Activated T-cell treated with anti-CD3 and anti-CD28 coated beads for 48 hours (primary cell): ENCODE measurements at places on chromosomes 7 and 10.

DNA sequence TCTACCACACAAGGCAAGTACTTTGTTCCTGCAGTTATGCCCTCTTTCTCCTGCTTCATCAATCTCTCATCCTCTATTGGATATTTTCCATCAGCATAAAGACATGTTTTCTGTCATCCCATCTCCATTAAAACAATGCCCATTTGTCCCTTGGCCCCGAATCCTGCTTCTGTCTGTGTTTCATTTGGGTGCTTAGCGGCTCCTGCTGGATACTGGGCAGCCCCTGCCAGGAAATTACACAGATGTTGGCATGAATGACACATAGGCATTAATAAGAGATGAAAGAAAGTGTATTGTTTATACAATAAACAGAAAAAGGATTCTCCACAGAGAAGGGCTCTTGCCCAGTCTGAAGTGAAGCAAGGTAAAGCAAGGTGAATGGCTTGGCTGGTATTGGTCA lies 765.3 kb downstream of the REEP3 start:
- no peak for DNase-seq

GRCh38 chr10:64007157-64007556 lies 486.0 kb downstream of the REEP3 start:
- no peak for DNase-seq

GRCh38 chr10:58063861-58064480 lies 203.7 kb downstream of the IPMK start:
- no peak for DNase-seq

DNA sequence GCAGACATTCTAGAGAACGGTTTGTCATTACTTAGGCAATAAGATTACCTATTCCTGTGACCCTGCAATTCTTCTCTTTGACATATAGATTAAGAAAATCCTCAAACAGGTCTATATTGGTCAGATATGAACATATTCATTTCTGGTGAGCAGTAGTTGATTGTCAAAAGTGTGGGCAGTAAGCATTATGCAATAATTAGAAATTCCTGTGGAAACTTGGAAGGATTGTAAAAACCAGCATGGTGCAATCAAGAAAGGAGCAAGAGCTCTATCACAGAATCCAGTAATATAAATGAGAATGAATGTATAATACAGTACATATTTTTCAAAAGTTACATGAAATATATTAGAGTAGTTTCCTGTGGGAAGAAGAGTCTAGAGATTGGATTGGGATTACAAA lies 406.5 kb downstream of the SUGCT start:
- DNase-seq = no peak

DNA sequence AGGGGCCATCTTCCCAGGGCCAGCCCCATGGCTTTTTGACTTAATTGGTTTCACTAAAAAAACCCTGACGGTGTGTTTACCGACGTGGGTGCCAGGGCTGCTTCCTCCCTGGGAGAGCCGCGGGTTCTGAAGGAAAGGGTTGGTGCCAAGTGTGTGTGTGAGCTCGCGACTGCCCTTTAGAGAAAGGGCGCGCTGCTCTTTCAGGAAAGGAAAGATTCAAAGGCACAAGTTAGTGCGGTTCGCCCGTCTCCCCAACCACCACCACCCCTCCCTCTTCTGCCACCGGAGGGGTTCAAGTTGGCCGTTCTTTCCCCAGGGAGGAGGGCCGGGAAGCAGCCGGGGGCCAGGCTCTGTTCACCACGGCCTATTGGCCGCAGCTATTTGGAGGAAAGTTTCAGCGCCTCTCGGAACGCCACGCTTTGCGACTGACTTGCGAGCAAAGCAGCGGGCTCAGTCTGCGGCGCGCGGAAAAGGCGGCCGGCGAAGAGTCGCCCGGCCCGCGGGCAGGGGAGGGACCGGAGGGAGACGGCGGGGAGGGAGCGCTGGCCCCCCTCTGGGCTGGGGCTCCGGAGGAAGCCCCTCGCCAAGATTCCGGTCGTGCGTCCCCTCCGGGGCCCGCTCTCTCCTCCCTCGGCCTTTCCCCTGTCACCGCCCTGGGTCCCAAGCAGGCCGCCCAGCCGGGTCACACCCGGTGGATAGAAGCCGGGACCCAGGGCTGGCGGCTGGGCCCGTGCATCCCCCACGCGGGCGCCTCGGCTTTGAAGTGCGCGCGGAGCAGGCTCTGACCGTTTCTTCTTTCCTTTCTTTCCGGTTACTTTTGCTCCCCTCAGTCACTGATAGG lies 165.9 kb upstream of the PPP1R3A start:
- no peak for DNase-seq

DNA sequence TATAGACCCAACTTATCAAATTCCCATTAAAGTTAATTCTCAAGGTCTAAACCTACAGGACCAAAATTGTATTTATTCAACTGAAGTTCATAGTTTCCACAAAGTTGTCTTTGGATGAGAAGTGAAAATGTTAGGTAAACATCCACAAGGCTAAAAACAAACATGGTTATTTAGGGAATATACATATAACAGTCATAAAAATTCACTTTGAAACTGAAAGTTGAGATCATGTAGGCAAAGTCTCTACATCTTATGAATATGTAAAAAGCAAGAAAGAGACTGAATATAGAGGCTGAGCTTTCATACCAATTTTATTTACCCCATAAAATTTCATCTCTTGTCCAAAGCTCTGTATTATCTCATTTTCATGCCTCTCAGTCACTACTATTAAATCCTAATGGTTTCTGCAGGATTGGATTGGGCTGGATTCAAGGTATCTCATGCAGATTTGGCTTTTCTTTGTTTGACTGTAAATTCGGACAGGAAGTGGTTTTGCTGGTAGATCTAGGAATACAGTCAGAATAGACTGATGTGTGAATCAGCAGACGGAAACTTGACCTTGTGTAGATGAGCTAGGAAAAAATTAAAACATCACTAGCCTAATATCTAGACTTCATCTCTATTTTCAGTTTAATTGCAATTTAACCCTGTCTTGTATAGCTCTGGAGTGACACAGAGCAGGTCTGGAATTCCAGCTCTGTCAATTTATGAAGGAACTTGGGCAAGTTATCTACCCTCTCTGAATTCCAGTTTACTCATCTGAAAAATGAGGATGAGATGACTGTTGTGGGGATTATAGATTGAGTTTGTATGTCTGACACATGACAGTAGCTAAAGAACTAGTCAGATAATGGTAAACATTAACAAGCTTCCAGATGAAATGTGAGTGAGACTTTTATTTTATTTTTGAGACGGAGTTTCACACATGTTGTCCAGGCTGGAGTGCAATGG lies 27.3 kb upstream of the SKAP2 start:
- no peak for DNase-seq

DNA sequence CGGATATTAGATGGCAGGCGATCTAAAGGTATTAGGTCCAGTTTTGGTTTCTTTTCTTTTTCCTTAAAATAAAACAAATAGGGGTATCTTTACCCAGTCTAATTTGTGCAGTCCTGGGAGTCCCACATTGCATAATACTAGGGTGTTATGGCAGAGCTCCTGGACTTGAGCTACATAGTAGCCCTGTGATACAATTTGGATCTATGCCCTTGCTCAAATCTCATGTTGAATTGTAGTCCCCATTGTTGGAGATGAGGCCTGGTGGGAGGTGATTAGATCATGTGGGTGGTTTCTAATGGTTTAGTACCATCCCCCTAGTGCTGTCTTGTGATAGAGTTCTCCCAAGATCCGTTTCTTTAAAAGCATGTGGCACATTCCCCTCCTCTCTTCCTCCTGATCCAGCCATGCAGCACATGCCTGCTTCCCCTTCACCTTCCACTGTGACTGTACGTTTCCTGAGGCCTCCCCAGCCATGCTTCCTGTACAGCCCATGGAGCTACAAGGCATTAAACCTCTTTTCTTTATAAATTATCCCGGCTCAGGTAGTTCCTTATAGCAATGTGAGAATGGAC lies 141.9 kb downstream of the RPS24 start:
- DNase-seq = no peak

DNA sequence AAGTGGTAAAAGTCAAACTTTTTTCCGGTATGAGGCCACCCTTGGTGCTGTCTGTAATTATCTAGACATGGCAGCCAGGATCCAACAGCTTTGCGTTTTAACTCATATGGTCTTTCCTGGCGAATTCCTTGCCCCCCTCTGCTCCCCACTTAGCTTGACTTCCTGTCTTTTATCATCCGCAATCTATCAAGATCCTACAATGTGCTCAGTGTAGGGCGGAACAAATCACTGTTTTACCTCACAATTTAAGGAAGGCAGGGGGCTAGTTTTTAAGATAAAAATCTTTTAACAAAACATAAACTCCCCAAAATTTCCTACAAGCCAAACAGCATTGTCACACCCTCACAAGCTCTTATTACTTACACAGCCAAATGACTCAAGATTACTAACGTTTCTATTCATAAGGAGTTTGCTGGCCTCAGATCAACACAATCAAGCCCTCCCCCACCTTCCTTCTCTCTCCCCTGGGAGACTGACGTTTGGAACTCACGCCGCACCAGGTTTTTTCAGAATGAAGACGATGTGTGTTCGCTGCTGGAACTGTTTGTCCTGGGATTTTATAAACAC lies 1.3 kb upstream of the CDK14 start:
- no peak for DNase-seq

DNA sequence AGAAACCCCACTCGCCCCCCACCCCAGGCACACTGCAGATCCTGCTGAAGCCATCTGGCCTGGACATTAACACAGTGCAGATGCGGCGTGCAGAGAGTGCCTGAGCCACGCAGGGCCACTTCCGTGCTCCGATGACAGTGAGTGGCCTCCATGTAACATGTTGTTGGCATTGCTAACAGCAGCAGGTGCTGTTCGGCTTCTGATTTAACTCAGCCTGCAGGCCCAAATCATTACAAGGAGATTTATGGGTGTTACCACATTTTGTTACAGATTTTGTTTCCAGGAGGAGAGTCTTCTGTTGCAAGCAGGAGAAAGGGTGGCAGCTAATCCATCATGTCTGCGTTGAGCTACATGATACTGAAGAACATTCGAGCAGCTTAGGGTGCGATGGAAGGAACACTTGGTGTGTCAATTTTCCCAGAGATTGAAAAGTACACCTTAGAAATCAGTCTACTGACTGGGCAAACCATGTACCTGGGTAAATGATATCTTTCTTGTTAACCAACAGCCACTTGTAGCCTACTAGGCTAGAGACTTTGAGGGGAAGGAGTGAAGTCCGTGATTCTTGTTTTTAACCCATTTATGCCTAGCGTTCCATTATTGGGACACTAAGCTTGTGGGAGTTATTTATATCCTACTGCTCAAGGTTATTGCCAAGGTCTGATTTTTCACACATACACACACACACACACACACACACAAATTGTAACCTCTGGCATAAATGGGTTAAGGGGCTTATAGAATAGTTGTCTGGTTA lies 90.0 kb downstream of the JCAD start:
- no peak for DNase-seq

- DNase-seq = no peak
Observed at GRCh38 chr10:73645251-73645650, 4.0 kb upstream of the MYOZ1 start.

DNA sequence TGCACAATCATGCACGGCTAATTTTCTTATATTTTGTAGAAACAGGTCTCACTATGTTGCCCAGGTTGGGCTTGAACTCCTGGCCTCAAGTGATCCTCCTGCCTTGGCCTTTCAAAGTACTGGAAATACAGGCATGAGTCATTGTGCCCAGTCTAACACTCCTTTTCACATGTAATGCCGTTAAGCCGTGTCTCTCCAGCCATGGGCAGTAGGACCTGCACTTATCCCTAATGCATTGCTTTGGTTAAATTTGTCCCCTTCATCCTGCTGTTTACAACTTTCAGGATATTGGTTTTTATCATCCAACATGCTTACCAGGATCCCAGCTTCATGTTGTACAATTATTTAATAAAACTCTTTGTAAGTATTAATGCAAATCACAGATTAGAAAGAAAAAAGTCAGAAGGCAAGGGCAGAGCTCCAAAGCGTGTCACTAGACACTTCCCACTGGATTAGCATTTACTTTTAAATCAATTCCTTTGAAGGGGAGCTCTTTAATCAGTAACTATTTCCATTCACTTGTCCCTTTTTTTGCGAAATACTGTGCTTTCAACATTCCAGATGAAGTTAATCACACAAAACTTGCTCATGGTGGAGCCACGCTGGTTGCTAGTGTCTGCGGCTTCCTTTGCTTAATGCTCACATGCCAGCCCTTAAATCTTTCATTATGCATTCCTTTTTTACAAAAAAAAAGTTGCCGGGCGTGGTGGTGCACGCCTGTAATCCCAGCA lies 256.0 kb upstream of the AUTS2 start:
- DNase-seq = no peak

DNA sequence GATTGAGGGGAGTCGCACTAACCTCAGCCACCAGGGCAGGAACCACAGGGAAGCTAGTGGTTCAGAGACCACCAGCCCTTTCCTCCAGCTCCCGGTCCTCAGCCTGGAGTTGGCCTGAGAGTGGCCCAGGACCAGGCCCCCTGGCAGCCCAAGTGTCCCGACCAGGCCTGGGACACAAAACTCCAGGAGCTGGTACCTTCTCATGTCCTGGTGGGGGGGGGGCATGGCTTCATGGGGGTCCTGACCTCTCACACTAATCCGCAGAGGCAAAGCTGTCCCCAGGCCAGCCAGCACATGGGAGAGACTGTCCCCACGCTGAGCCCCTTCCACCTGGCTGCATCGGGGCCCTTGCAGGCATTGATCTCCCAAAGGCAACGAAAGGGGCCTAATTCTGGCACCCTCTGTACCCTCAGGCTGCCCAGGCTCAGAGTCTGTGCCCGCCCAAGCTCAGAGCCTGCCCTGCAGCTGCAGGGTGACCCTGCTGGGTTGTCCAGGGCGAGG lies 28.2 kb downstream of the GPRIN2 start:
- no peak for DNase-seq
